ENCODE measurements at places on chromosomes 11 and 22. TPM values are rescaled to one million over a fixed set of nuclear protein-coding genes. Genes with fewer than 3 reads are reported as not detected.

GRCh38 chr11:60242740-60243239, at the start of gene MS4A4E:
Gene MS4A4E, minus strand, starts transcription at chr11:60243137. Its CDS starts 13,082 bp downstream, at chr11:60230055.
- H3K27me3 ChIP-seq = no peaks in the 10 kb centered on the region
- no peaks in the 10 kb centered on the region for H3K4me1 ChIP-seq
- H3K4me3 ChIP-seq = no peak within 1 kb of the TSS
- no peak within 1 kb of the TSS for H3K27ac ChIP-seq

BCR gene
- 6.6 TPM for polyA plus RNA-seq

GRCh38 chr11:39817241-39817640, 1642.2 kb downstream of the LRRC4C start:
- no peaks in the 10 kb centered on the region for H3K4me1 ChIP-seq
- no peak overlapping the region for H3K4me3 ChIP-seq
- no peak overlapping the region for H3K27ac ChIP-seq
- no peaks in the 10 kb centered on the region for H3K27me3 ChIP-seq
- DNase-seq = no peak

HTR3A gene
- polyA plus RNA-seq = not detected

- no peaks in the 10 kb centered on the region for H3K27me3 ChIP-seq
- no peaks in the 10 kb centered on the region for H3K4me1 ChIP-seq
- no peak overlapping the region for H3K4me3 ChIP-seq
These were observed 17.8 kb downstream of the FIBIN start for GRCh38 chr11:27011560-27012233.

CKAP5 gene
- polyA plus RNA-seq = 76.3 TPM

DNA sequence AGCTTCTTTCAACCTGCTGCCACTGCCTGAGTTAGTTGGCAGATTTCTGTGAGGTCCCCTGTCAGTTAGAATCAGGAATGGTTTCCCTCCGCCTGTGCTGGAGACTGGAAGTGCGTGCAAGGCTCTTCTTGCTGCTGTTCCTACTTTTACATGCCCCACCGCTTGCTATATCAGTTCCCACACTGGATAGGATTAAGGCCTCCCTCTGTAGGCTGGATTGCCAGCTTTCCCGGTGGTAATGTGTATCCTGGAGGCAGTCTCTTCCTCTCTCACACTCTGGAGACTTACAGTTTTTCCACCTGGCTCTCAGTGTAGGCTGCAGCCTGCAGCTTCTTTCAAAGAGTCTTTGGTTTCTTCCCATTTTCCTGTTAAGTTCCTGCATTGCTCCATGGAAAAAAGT, 66.5 kb downstream of the ARHGAP42 start:
- no peak for DNase-seq
- no peaks in the 10 kb centered on the region for H3K36me3 ChIP-seq
- H3K4me3 ChIP-seq = no peak overlapping the region
- no peaks in the 10 kb centered on the region for H3K27me3 ChIP-seq
- no peaks in the 10 kb centered on the region for H3K4me1 ChIP-seq

NCAPD3 gene
- polyA plus RNA-seq = 51.0 TPM

- H3K27me3 ChIP-seq = no peaks in the 10 kb centered on the region
- DNase-seq = no peak
- H3K36me3 ChIP-seq = no peaks in the 10 kb centered on the region
- no peak overlapping the region for H3K27ac ChIP-seq
- peaks cover 8% of the 10 kb centered on the region for H3K4me1 ChIP-seq
These were observed 62.1 kb downstream of the TRAF6 start for GRCh38 chr11:36447947-36448346.

- no peaks in the 10 kb centered on the region for H3K27me3 ChIP-seq
- no peak overlapping the region for H3K4me3 ChIP-seq
- H3K27ac ChIP-seq = no peak overlapping the region
- no peak for DNase-seq
- H3K36me3 ChIP-seq = no peaks in the 10 kb centered on the region
These were observed 34.7 kb downstream of the CCDC83 start for GRCh38 chr11:85889676-85890579.

- no peaks in the 10 kb centered on the region for H3K27me3 ChIP-seq
- H3K4me3 ChIP-seq = no peak overlapping the region
- no peak for DNase-seq
- no peaks in the 10 kb centered on the region for H3K4me1 ChIP-seq
These were observed 56.5 kb downstream of the PDHX start for GRCh38 chr11:34972892-34973291.

GRCh38 chr11:19777377-19778102, 64.9 kb downstream of the NAV2 start:
- H3K4me1 ChIP-seq = peaks cover 8% of the 10 kb centered on the region
- peak overlapping the region; percentile 83 for H3K27ac ChIP-seq
- H3K36me3 ChIP-seq = no peaks in the 10 kb centered on the region
- H3K4me3 ChIP-seq = peak overlapping the region; percentile 40
- peak; percentile 65 for DNase-seq
- no peaks in the 10 kb centered on the region for H3K27me3 ChIP-seq

GRCh38 chr11:120633616-120634393, 122.3 kb downstream of the GRIK4 start:
- no peak overlapping the region for H3K27ac ChIP-seq
- no peak for DNase-seq
- peaks cover 10% of the 10 kb centered on the region for H3K4me1 ChIP-seq
- no peaks in the 10 kb centered on the region for H3K27me3 ChIP-seq
- no peak overlapping the region for H3K4me3 ChIP-seq

OR52N2 gene
- not detected for polyA plus RNA-seq

DNA sequence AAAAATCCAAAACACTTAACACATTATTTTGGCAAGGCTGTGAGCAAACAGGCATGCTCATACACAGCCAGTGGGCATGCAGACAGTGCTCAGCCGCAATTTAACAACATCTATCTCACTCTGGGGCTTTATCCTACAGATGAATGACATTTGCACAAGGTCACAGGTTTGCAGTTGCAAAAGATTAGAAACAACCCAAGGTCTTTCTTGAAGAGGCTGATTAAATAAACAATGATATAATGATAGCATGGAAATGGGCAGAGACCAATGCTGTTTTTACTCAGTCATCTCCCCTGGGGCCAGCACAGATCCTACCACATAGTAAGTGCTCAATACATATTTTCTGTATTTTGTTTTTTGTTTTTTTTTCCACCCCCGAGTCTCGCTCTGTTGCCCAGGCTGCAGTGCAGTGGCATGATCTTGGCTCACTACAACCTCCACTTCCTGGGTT, 9.4 kb downstream of the A4GALT start:
- H3K27ac ChIP-seq = peak overlapping the region; percentile 49
- H3K36me3 ChIP-seq = no peaks in the 10 kb centered on the region
- no peak overlapping the region for H3K4me3 ChIP-seq

DNA sequence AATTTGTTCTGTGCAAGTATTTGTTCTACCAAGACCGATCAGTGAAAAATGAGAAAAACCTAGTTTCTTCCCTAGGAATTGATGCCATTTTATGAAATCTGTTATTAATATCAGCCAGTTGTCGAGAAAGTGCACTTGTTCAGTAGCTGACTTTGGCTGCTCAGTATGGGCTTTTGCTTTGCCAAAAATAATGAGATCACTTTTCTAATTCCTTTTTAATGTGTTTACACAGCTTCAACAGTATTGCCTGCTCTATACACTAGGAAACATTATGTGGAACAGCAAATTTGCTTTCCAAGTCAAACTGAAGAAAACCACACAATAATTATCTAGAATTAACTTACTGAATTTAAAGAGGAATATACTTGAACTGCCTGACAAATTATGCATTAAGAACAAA, 34.4 kb downstream of the SCUBE2 start:
- H3K36me3 ChIP-seq = no peaks in the 10 kb centered on the region
- no peaks in the 10 kb centered on the region for H3K27me3 ChIP-seq
